ENCODE measurements at places on chromosomes 12 and 14.

DNA sequence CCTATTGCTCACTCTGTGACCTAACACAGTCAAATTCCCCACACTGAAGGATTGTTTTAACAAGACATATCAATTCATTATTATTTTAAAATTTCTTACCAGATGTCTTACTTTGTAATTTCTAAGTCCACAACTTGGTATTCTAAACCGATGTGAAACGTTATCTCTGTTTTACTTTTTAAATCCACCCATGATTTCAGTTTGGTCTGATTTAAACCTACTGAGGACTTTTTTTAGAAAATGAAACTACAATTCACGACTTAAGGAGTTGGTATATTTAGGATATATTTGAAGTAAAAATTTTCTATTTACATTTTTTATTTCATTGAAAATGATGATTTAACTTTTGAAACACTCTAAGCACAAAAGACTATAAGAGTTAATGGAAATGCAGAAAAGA is 35.1 kb upstream of the GRIP1 start:
- DNase-seq, result no peak

DNA sequence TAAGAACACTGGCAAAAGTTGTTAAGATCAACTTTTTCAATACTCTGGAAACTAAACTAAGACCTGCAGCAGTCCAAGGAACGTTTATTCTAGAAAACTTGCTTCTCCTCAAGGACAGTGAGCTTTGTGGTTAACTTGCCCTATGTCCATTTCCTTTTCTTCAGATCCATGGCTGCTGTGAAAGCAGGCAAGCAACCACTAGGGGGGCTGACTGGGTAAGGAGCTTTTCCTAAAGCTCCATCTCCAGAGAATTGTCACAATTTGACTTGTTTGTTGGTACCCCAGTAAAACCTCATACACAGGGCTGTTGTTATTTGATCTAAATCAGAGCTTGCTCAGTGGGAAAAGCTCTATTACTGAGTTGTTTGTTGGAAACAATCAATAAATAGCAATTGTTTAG is 10.1 kb upstream of the RPL10L start:
- no peak for DNase-seq

- DNase-seq, result no peak
Observed at GRCh38 chr14:68444449-68445168, 348.3 kb downstream of the ZFP36L1 start.

- DNase-seq, result no peak
Observed at GRCh38 chr12:110224379-110225304, 56.4 kb upstream of the ATP2A2 start.

DNA sequence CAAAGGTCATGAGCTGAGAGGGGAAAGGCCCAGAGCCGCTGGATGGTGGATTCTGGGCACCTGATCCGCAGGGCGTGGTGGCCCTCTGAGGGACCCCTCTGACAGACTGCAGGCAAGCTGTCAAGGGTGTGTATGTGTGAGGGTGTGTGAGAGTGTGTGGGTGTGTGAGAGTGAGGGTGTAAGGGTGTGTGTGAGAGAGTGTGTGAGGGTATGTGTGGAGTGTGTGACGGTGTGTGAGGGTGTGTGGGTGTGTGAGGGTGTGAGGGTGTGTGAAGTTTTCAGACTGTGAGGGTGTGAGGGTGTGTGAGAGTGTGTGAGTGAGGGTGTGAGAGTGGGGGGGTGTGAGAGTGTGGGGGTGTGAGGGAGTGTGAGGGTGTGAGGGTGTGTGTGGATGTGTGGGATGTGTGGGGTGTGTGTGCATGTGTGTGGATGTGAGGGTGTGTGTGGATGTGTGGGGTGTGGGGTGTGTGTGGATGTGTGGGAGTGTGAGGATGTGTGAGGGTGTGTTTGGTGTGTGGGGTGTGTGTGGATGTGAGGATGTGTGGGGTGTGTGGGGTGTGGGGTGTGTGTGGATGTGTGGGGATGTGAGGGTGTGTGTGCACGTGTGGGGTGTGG is 156.7 kb downstream of the TMEM121 start:
- no peak for DNase-seq

- no peak for DNase-seq
Observed at GRCh38 chr12:15525441-15525840, 203.1 kb downstream of the PTPRO start.

DNA sequence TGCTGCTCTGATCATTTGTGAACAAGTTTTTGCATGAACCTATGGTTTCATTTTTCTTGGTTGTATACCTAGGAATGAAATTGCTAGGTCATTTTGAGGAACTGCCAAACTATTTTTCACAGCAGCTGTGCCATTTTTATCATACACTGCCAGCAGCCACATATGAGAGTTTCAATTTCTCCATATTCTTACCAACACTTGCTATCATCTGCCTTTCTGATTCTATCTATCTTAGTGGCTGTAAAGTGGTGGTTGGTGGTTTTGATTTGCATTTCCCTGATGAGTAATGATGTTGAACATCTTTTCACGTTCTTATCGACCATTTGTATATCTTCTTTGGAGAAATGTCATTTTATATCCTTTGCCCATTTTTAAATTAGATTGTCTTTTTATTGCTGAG is 146.1 kb downstream of the C12orf75 start:
- DNase-seq, result no peak

DNA sequence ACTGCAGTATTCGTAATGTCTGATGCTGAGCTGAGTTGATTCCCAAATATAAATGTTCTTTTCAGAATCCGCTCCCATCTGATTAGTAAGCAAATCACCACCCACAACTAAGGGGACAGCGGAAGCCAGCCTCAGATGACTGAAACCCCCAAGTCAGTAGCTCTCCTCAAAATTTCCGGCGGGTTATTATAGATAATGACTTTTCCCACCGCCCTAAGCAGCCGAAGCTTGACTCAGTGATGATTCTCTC is 469 bp upstream of the LRFN5 start:
- DNase-seq, result no peak

DNA sequence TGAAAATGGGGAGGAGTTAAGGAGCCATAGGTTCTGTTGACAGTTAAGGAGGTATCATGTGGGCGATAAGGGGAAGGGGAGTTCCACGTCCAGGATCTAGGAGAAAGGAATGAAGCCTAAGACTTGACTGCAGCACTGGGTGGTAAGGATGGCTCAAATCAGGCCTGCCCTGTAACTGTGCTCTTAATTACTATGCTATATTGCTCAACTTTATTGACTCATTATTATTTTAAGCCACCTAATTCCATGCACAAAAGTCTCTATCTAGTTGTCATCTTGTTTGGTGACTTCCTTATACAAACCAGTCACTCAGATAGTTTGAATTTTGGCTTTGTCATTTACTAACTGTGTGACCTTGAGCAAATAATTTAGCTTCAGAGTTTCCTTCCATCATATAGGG is 242.1 kb upstream of the ARHGAP5 start:
- no peak for DNase-seq

GRCh38 chr12:102571889-102572288 is 91.5 kb upstream of the IGF1 start:
- DNase-seq, result no peak

DNA sequence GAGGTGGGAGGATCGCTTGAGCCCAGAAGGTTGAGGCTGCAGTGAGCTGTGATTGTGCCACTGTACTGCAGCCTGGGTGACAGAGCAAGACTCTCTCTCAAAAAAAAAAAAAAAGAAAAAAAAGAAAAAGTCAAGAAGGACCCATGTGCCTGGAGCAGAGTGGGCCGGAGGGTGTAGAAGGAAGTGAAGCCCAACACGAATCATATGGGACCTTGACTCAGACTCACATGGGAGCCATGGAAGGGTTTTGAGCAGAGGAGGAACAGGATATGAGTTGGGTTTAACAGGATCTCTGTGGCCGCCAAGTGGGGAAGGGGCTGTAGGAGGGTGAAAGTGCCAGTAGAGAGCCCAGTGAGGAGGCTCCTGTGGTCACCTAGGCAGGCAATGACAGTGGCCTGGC is 165.4 kb downstream of the PHETA1 start:
- no peak for DNase-seq

GRCh38 chr12:87428701-87429277 is 600.4 kb downstream of the C12orf50 start:
- DNase-seq, result no peak

GRCh38 chr14:104505085-104506074 is 74.2 kb upstream of the C14orf180 start:
- no peak for DNase-seq

DNA sequence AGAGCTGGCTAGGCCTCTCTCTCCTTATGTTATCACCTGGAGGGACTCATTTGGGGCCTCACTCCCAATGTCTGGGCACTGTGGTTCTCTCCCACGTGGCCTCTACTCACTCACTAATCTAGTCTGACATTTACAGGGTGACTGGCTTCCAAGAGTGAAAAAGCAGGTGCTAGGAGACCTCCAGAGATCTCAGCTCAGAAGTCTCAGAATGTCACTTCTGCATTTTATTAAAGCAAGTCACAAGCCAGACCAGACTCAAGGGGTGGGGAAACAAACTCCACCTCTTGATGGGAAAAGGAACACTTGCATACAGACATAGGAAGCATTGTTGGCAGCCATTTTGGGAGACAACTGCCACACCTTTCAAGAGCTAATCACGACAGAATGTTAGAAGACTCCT is 175.9 kb downstream of the MON2 start:
- no peak for DNase-seq

GRCh38 chr14:33573301-33573880 is 377.5 kb downstream of the EGLN3 start:
- no peak for DNase-seq

DNA sequence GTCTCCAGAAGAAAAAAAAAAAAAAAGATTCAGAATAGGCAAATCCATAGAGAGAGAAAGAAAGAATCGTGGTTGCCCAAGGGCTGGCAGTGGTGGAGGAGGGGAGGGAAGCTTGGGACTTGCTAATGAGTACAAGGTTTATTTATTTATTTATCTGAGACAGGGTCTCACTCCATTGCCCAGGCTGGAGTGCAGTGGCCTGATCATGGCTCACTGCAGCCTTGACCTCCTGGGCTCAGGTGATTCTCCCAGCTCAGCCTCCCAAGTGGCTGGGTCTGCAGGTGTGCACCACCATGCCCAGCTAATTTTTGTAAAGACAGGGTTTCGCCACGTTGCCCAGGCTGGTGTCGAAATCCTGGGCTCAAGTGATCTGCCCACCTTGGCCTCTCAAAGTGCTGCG is 9.7 kb upstream of the TNFRSF1A start:
- no peak for DNase-seq

- DNase-seq, result no peak
Observed at GRCh38 chr12:63706336-63706735, 38.0 kb upstream of the DPY19L2 start.

GRCh38 chr14:105065280-105066228 is at the start of gene GPR132:
Gene GPR132, minus strand, starts transcription at chr14:105065430. Its CDS starts 10,010 bp downstream, at chr14:105055420.
- DNase-seq, result no peak

DNA sequence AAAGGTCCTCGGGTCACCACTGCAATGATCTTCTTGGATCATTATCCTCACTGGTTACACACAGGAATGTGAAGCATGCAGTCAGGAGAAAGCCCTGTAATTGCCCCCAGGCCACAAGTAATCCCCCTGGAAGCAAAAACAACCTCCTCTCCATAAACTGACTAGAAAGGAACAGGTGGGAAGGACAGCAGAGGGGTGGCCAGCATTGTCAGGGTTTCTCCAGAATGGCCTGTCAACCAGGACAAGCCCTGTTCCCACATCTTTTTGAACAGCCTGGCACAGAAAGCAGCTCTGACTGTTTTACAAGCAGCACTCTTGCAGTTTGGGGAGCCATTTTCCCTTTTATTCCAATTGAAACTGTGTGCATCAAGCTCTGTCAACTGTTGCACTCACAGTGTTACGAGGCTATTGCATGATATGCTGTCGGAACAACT is 36.1 kb downstream of the TMCC3 start:
- DNase-seq, result peak; percentile 97

GRCh38 chr12:80186727-80187217 is 87.4 kb downstream of the OTOGL start:
- DNase-seq, result peak; percentile 62

DNA sequence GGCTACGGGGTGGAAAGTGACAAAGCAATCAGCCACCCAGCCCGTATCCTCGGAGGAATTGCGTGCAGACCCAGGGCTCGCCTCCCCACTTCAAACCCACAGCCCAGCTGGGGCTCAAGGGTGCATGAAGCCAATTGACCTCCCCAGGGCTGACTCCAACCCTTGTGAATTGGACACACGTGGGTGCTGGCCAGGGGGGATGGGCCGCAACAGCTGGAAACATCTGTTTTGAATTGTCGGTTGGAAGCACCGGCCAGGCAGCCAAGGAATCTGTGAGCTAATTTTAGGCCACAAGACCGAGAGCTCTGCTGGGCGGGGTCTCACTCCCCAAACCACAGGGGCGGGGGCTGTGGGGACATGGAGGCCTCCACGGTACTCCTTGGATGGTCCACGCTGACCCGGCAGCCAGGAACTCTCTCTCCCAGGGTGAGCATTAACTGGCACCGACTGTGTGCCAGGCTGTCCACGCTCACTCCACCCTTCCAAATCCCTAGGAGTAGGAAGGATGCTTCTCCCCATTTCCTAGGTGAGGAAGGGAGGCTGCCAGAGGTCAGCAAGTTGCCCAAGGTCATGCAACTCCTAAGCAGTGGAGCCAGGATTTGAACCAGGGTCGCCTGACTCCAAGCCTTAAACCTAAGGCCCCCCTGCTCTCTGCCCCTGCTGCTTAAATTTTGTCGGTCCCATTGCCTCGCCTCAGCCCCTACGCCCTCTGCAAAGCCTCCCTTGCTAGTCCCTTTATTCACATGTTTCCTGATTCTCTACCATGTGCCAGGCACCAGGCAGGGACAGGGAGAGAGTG is 11.9 kb upstream of the TMEM119 start:
- DNase-seq, result no peak
